ENCODE measurements at places on chromosomes 16 and 17.

DNA sequence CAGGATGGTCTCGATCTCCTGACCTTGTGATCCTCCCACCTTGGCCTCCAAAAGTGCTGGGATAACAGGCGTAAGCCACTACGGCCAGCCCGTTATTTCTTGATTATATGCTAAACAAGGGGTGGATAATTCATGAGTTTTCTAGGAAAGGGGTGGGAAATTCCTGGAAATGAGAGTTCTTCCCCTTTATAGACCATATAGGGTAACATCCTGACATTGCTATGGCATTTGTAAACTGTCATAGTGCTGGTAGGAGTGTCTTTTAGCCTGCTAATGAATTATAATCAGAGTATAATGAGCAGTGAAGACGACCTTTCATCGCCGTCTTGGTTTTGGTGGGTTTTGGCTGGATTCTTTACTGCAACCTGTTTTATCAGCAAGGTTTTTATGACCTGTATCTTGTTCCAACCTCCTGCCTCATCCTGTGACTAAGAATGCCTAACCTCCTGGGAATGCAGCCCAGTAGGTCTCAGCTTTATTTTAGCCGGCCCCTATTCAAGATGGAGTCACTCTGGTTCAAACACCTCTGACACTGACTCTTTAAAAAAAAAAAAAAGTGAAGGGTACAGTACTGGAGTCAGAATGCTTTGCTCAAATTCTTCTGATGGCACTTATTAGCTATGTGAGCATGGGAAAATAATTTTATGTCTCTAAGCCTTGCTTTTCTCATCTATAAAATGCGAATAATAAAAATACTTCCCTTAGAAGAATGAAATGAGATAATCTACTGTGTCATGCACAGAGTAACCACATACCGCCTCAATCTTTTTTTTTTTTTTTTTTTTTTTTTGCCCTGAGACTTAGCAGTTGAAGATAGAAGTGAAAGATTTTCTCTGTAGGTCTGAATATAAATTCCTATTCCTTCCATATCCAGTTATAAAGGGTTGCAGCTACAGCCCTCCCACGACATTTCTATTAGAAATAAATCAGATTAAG lies 5.1 kb upstream of the CALCOCO2 start:
- no peak for DNase-seq

DNA sequence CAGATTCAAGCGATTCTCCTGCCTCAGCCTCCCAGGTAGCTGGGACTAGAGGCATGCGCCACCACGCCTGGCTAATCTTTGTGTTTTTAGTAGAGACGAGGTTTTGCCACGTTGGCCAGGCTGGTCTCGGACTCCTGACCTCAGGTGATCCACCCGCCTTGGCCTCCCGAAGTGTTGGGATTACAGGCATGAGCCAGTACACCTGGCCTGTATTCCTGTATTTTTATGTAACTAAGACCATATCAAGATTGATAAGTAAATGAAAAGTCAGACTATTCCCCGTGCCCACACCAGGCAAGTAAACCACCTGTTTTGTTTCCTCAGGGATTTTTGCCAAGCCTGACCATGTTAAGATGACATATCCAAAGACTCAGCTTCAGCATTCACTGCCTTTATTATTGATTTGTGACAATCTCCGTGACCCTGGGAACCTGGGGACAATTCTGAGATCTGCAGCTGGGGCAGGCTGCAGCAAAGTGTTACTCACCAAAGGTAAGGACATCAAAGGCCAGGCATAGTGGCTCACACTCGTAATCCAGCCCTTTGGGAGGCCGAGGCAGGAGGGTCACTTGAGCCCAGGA lies 5.6 kb downstream of the MRM3 start:
- DNase-seq: no peak

DNA sequence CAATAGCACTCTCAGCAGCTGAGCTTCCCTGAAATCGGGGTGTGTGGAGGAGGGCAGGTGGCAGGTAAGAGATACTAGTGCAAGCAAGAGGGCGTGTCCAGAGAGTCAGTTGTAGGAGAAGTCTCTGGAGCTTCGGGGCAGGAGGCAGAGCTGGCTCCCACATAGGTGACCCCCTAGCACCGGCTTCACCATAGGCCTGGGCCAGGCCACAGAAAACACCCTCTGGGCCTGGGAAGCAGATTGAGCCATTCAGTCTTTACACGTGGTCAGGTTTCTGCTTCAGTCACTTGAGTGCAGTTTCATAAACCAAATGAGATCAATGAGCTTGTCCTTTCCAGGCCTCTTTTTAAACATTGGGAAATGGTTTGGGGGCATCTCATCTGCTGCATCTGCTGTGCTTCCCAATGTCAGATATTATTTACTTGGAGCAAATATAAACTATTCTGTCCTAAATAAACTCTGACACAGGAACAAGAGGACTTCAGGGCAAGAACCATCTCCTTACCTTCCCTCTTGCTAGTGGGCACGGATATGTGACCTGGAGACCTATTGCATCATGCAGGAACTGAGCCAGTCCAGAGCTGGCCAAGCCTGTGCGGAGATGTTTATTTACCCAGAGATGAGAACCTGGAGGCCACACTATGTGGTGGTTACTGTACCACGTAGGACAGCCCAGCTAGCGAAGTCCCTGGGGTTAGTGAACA lies 16.1 kb downstream of the CCR7 start:
- peak; percentile 90 for DNase-seq

GRCh38 chr17:38798614-38799500 lies 499 bp downstream of the PIP4K2B start:
- DNase-seq: peak; percentile 50

All from AG10803 (cell line).